Peyer's patch (tissue), 4 donors: ENCODE measurements at places on chromosomes 6 and 20.

DNA sequence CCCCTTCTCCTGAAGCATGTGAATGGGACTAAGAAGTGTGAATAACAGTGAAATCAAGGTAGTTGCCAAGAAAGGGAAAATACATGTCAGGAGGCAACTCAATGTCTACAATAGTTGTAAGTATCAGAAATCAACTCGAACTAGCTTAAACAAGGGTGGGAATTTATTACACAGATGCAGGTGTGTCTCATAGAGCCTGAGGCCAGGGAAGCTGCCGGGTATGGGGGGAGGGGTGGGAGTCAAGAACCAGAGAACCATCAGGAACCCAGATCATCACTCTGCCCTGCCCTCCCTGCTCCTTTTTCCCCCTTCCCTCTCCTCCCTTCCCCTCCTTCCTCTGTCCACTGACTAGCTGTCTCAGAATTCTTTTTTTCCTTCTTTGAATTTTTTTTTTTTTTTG, 34.9 kb upstream of the BMP6 start:
- DNase-seq, result no peak

DNA sequence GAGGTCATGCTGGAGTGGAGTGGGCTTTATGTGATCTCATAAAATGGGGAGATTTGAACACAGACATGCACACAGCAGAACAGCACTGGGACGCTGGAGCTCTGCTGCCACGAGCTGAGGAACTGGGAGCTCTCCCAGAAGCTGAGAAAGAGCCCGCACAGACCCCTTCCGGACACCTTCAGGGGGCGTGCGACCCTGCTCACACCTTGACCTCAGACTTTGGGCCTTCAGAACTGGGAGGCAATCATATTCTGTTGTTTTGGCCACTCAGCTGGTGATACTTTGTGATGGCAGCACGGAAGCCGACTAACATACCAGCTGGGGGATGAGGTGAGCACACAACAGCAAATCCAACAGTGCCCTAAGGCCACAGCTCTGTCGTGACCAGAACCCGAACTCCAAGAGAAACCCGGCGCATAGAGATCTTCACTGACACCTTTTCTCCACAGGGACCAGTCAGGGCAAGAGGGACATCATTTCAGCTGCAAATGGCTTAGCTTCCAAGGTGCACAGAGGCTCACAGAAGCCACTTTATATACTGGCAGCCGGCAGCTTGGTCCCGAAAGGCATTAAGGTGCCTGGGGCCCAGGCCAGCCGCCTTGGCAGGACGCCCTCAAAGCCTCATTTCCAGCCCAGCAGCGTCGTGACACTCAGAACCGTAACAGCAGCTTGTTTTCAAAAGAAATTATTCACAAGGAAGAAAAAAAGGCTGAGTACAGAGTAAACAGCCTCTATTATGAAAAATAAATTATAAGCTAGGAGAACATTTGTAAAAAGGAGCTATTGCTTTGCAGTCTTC, 89.3 kb downstream of the RNASET2 start:
- DNase-seq, result no peak

GRCh38 chr6:99297415-99297814, 52.1 kb downstream of the FAXC start:
- DNase-seq, result no peak

DNA sequence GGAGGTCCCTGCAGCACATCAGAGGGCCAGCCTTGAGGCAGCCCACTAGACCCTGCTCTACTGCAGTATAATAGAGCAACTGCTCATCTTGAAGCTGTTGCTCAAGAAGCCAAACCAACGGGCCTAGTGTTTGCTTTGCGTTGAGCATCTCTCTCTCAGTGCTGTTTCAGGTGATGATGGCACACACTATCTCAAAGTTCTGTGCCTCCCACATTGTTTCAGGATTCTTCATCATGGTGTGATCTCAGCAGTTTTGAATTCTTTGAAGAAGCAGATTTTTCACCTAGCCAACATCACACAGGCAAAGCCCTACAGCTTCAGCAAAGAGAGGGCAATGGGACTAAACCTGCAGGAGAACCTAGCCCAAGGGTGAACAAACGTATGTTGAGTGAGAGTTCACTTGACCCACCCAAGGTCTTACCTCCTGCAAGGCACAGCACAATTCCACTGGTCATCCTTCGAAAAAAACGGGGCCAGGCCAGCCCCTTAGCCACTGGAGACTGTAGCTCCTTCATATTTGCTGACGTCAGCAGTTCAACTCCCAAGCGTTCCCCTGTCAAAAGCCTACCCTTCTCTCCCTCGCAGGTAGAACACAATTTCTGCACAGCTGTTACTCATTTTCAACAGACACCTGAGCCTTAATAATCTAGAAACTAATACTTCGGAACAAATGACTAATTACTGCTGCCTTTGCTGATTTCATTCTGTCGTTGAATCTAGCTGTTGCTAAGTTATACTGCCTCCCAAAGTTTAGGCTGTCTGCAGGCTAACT, 15.8 kb downstream of the MYB start:
- no peak for DNase-seq

DNA sequence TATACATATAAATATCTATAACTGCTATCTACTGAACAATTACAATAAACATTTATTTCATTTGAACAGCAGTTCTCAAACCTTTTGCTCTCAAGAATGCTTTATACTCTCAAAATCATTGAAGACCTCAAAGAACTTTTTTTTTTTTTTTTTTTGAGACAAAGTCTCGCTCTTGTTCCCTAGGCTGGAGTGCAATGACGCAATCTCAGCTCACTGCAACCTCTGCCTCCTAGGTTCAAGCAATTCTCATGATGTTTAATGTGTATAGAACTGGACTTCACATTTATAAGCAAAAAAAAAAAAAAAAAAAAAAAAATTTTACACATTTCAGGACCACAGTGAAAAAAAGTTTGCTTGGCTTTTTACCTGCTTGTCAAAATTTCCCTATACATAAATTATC, 11.7 kb downstream of the UBE2V1 start:
- DNase-seq, result no peak

GRCh38 chr20:2654384-2654822, 2.0 kb downstream of the NOP56 start:
- DNase-seq, result no peak

DNA sequence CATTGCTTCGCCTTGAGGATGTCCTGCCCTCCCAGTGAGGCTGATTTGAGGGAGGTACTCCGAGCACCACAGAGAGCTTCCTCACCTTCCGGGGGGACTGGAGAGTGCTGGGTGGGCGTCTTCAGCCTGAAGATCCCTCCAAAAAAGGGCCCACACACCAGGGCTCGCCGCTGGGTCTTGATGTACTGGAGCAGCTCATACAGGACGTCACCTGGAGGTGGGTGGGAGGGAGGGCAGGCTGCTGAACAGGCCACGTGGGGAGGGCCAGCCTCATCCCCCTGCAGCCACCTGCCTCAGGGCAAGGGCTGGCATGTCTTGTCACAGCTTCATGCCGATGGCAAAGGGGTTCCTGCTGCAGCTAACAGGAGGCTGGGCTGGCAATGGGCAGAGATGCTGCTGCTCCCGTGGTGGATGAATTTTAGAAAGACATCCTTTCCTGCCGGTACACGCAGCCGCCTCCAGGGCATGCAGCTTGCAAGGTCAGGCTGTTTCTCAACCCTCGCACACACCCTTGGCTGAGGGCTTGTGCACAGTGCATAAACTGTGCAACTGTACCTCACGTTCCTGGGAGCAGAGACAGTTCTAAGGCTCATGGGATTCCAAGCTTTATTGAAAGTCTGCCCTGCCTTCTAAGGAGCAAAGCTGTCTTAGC, 14.0 kb downstream of the ETV7 start:
- DNase-seq, result no peak

- DNase-seq, result peak; percentile 36
These were observed 36.3 kb upstream of the DDR1 start for GRCh38 chr6:30847971-30848436.

DNA sequence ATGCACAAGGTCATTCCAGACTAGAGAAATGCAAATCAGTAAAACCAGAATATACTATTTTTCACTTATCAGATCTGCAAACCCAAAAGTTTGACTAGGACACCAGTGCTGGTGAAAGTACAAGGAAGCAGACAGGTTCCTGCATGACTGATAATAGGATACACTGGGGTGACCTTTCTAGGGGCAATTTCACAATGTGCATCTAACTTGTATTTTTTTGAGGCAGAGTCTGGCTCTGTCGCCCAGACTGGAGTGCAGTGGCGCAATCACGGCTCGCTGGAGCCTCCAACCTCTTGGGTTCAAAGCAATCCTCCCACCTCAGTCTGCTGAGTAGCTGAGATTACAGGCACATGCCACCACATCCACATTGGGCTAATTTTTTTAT, 11.4 kb downstream of the COMMD7 start:
- no peak for DNase-seq

DNA sequence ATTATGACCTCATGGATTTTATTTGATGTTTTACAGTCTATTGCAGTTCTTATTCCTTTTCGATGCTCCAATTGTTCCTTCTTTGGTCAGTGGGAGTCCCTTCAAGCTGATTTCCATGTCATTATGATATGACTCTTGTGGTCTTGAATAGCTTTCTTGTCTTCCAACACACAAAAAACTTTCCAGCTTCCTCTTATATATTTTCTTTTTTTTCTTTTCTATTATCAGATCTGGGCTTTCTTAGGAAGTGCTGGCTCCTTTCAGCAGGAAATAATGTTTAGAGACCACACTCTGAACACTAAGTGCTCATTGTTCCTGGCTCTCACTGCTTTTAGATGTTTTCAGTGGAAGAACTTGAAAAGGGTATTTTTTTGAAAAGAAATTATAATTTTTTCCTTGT, 3.1 kb upstream of the SLC17A1 start:
- DNase-seq, result no peak

GRCh38 chr6:35007016-35007415, 118.0 kb downstream of the ANKS1A start:
- DNase-seq, result no peak

DNA sequence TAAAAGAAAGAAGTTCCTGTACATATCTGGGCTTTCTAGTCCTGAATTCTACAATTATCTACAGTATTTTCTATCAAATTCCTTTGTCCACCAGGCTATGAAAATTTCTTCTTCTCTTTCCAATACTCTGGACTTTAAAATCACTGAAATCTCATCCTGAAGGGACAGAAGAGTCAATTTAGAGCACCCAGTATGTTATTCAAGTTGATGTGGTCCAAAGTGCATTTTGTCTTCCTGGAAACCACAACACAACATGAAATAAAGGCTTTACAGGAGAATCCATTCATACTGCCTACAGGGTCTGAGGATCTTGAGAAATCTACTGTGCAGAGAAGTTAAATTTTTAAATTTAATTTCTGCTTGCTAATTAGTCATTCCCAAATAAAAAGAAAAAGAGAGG, 94.9 kb upstream of the ADGRF1 start:
- DNase-seq, result no peak

DNA sequence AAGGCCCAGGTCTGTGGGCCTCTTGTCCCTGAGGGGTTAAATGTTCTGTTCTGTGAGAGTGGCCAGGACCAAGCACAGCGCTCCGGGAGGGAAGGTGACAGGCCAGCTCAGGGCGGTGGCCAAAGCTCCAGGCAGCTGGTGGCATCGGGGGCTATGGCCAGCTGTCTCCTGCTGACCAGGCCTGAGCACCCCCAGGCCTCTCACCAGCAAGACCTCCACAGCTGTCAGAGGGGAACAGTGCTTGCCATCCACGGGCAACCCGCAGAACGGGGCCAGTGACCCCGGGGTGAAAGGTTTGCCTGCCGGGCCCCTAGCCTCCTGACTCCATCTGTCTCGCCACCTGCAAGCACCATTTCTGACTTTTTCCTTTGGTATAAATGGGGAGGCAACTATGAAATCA, 46.0 kb downstream of the EYA2 start:
- no peak for DNase-seq

DNA sequence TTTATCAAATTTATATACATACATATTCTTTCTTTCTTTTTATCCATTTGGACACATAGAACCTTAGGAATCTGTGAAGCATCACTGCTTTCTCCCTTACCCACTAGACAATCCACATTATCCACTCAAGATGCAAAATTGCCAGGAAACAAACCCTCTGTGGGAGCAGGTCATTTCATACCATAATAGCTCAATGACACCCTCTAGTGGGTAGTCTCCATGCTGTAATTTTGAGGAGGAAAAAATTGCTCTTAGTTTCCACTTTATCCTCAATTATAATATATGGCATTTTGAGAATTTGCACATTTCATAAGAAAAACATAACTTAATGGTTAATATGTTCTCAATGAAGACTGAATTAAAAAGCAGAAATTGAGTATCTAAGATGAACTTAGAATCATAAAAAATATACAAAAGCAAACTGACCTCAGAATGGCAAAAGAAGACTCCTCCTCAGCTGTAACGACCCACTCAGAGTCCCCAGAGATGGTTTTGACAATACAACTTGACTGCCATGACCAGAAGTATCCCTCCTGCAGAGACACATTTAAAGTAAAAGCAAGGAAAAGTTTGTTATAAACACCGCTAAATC, 164.1 kb downstream of the FRK start:
- DNase-seq, result no peak

- DNase-seq, result no peak
These were observed 883 bp upstream of the DBNDD2 start for GRCh38 chr20:45407067-45407745.

DNA sequence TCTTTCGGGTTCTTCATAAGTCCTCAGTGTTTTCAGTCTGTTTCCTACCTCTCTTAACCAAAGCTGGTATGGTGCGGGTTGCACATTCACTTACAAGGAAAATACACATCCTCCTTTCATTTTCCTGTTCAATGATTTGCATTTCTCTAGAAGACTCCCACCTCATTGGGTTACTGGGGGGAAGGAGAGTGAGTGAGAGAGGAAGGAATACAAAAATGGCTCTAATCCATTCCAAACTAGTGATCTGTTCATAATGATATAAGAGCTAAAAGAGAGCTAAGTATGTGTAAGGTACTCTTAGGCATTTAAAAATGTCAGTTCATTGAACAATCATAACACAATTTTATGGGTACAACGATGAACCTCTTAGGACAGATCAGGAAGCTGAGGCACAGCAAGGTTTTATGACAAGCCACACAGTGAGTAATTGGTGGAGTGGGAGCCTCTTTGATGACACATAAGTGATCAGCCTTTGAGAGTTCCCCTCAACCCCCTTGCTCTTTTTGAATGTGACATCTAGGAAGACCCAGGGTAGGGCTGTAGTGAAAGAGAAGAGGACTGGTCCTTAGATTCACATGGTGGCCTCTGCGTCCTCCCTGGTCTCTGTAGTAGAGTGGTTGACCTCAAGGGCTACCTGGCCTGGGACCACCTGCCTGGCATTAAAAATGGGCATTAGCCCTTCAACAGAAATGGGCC, 328.4 kb upstream of the SOX4 start:
- DNase-seq, result no peak

GRCh38 chr20:46176739-46177378, 58.7 kb downstream of the CD40 start:
- DNase-seq, result no peak

GRCh38 chr6:10520468-10520867, 683 bp upstream of the GCNT2 start:
- DNase-seq, result no peak

GRCh38 chr6:108662702-108663101, 102.0 kb downstream of the FOXO3 start:
- DNase-seq, result no peak

- no peak for DNase-seq
These were observed 28.4 kb downstream of the CSE1L start for GRCh38 chr20:49074521-49074920.

DNA sequence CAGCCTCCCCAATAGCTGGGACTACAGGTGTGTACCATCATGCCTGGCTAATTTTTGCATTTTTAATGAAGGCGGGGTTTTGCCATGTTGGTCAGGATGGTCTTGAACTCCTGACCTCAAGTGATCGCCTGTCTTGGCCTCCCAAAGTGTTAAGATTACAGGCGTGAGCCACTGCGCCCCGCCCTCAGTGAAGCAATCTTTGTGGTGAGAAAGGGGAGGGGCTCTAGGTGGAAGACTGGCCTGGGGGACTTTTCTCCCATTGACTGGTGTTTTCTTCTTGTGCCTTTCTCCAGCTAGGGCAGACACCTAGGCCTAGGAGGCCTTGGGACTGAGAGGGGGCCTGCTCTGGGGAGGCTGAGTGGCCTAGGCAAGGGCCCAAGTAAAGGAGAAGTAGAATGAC, 84.1 kb downstream of the DNAAF9 start:
- no peak for DNase-seq
